Fibroblast of the aortic adventitia (primary cell): ENCODE measurements at places on chromosomes 4 and X. TPM values are rescaled to one million over a fixed set of nuclear protein-coding genes. Genes with fewer than 3 reads are reported as not detected.

- no peak for DNase-seq
Measured at GRCh38 chr4:2671267-2671895, 84.8 kb downstream of the TNIP2 start.

DNA sequence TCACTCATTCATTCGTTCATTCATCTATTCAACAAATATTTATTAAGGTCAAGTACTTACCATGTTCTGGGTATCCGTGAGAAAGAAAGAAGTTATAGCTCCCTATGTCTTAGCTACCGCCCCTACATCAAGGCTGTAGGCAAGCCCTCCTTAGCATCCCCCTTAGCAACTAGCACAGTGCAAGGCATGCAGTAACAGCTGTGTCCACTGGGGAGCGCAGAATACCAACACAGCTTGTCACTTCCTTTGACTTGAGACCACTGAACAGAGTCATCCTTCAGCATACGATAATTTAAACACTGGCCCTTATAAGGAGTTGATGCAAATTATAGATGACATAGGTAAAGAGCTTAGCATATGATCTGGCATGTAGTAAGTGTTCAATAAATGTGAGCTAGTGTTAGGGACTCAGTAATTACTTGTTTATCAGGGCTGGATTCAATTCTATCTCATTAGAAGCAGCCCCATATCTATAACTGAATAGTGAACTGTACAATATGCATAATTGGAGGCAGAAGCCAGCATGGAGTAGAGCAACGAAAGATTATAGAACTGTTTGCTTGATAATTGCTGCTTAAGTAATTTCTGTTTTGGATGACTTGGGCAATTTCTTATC lies 8.7 kb downstream of the KIAA1210 start:
- DNase-seq: peak; percentile 56

DNA sequence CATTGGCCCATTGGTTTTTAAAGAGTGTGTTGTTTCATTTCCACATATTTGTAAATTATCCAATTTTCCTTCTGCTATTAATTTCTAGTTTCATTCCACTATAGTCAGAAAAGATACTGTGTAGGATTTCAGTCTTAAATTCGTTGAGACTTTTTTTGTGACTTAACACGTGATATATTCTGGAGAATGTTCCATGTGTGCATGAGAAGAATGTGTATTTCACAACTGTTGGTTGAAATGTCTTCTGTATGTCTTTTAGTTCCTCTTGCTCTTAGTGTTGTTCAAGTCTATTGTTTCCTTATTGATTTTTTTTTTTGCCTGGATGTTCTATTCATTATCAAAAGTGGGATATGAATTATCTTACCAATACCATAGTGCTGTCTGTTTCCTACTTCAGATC lies 606.9 kb downstream of the RPA4 start:
- DNase-seq: no peak

- DNase-seq: no peak
Measured at GRCh38 chrX:39950018-39950688, 147.6 kb downstream of the BCOR start.

GRCh38 chr4:88439161-88439760 lies 17.7 kb upstream of the HERC5 start:
- DNase-seq: no peak

DNA sequence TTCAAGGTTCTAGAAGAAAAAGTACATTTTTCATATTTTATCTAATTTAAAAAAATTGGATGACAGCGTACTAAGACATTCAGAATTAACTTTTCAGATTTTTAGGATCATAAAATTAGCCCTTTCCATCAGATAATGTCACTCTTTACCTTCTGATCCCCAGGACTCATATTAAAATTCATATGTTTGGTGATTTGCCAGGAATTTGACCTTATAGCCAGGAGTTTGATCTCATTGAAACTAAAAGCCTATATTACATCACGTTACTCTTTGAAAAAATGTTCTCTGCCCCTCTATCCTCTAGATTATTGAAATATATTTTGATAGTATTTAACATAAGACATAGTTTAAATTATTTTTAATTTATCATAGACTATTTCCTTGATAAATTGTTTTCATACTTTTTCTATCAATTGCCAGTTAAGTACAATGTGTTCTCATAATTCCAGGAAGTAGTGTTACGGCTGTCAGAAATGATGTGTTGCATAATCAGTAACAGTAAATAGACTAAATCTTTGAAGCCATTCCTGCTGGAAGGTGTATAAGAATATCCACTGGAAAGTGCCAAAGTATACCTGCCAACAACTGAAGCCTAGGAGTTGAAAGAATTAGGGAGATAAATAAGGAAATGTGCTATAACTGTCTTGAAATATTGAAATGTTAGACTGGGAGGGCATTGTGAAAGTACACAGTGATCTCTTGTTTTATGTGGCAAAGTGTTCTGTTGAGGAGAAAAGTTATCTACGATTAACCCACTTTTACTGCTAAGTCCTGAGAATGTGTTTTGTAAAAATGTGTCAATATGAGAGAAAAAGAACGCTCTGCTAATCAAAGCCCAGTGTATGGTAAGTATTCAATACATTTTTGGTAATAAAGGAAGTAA lies 32.9 kb upstream of the PDGFC start:
- peak; percentile 22 for DNase-seq

DNA sequence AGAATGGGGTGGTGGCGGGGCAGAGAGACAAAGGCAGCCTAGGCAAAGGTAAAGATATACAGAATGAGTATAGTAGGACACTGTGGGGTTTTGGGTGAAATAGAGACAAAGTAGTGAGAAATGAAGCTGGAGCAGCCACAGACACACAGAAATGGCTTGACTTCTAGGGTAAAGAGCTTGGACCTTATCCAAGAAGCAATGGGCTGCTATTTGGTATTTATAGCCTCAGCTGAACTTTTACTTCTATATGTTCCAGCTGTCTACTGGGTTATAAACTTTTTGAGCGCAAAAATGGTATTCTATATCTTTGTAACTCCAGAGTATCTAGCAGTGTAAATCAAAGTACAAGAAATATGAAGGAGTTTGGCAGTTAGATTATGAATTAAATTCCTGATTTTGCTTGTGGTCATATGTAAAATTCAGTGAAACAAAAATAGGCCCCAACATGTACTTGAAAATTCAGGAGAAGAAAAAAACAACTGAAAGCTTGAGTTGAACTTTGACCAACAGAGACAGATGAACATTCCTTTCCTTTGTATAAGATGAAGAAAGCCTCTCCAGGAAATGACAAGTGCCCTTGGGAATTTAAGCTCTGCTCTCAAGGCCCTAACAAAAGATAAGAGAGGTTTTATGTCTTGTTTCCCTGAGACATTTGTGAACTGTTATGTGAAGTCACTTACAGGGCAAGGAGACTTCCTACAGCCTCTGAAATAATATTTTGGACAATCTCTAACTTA lies 354.1 kb downstream of the CHIC1 start:
- DNase-seq: peak; percentile 94

DNA sequence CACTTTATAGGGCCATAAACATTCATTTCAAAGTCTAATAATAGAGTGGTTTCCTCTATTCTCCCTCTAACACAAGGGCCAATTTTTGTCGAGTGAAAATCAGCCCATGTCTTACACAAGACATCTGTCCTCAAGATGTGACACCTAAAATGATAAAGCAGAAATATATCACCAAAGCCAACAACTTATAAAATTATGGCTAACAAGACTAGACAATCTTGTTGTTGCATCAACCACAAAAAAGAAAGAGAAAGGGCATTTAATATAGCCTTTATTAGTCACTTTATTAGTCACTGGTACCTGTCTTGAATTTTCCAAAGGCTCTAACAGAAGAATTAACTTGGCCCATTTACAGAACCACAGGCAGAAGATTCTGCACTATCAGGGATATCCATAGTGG lies 161.6 kb downstream of the SMIM20 start:
- no peak for DNase-seq

DNA sequence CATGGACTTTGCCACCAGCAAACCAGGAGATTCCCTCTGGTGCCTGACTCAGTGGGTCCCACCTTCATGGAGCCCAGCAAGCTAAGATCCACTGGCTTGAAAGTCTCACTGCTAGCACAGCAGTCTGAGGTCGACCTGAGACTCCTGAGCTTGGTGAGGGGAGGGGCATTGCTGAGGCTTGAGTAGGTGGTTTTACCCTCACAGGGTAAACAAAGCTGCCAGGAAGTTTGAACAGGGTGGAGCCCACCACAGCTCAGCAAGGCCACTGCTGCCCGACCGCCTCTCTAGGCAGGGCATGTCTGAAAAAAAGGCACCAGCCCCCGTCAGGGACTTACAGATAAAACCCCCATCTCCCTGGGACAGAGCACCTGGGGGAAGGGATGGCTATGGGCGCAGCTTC lies 28.1 kb downstream of the FAM9A start:
- DNase-seq: no peak

The SPATA4 gene
- total RNA-seq: 0.36 TPM in 1 of 2 replicates, not detected in the other

GRCh38 chr4:158729716-158730559 lies 6.7 kb upstream of the PPID start:
- peak; percentile 80 for DNase-seq

DNA sequence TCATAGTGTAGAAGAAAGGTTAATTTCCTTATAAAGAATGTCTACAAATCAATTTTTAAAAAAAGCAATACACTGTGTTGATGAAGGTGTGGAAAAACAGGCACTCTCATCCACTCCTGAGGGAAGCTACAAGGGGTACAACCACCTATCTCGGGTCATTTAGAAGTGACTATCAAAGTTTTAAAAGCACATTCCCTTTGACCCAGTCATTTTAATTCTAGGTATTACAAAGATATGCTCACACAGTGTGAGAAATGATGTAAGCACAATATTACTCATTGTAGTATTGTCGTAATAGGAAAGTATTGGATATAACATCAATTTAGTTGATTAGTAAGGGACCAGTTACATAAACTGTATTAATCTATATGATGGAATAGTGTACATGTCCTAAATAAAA lies 7.4 kb upstream of the HCCS start:
- DNase-seq: no peak

DNA sequence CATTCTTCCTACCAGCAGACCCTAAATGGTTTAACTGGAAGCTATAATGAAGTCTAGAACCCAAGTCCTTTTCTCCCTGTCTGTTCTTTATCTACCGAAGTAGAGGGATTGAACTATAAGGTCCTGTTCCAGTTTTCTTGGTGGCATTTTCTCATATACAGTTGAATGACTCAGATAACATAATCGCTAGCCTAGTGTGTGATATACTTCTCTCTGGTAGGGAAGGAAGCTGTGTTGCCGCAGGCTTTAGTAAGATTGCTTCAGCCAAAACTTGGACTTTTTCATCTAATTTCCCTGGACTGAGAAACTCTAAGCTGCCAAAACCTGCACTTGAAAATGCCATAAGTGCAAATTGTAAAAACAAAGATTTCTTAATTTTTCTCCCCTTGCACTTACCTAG lies 123.4 kb downstream of the NWD2 start:
- no peak for DNase-seq

- no peak for DNase-seq
Measured at GRCh38 chrX:19886883-19887531, 393 bp downstream of the SH3KBP1 start.

- peak; percentile 42 for DNase-seq
Measured at GRCh38 chrX:134688839-134689238, 30.6 kb upstream of the PLAC1 start.

The SH3D19 gene
- 60.2 and 95.9 TPM in 2 replicates for total RNA-seq

The CD38 gene
- 0.33 TPM in 1 of 2 replicates, not detected in the other for total RNA-seq

The SLITRK4 gene
- 0.99 and 8.3 TPM in 2 replicates for total RNA-seq

GRCh38 chrX:11151799-11152559 lies 40.8 kb downstream of the HCCS start:
- DNase-seq: no peak

- no peak for DNase-seq
Measured at GRCh38 chrX:1212532-1212931, at the start of gene CRLF2. Gene CRLF2 (minus strand): TSS chrX:1212649. CDS start chrX:1212634, 15 bp downstream.

The SOX3 gene
- not detected in 2 replicates for total RNA-seq

DNA sequence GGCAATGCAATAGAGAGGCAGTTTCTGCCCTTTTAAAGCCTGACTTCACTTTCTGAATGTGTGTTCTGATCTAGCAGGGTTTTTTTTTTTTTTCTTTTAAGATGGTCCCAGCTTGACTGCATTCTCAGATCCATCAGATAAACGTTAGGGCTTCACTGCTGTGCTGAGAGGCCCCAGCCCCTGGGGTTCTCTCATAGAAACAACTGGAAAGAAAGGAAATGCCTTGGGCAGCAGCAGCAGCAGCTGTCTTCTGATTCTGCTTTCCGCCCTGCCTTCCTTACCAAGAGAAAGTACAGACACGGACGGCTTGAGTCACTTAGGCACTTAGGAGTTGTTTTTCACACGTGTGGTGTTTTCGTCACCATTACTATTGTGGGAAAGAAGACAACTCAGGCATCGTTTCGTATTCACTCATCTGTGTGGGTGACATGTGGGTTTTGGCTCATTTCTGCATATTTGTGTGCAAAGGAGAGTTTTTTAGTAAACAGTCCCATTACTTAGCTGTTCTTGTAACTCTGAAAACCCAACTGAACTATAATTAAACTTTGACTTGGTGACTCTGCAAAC lies 172.0 kb downstream of the PTTG2 start:
- DNase-seq: peak; percentile 99

DNA sequence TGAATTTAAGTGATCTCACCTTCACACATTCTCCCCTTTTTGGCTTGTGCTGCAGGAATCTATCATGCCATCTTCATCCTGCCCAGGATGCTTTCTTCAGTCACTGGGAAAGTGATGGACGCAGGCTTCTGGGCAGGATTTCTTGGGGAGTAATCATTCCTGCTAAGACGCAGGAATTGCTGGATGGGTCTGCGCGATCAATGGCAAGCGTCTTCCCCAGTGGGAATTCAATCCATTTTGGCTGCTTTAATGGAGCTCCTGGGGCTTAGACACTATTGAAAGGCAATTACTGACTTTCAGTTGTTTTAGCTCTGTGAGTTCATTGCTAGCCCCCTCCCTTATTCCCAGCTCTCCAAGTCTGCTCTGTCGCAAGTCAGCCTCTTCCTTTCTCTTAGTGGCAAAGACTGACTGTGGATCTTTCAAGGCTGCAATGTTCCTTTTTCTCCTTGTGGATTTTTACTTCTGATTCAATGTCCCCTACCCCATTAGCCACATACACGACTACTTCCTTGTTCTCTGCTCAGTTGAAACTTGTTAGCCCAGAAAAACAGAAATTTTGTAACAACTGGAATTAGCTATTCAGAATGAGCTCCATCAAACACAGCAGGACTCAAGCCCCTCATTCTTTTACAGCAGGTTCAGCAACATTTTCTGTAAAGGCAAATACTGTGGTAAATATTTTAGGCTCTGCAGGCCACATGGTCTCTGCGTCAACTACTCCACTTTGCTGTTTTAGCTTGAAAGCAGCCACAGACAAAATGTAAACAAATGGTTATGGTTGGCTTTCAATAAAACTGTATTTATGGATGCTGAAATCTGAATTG lies 154.9 kb downstream of the ASB9 start:
- no peak for DNase-seq

DNA sequence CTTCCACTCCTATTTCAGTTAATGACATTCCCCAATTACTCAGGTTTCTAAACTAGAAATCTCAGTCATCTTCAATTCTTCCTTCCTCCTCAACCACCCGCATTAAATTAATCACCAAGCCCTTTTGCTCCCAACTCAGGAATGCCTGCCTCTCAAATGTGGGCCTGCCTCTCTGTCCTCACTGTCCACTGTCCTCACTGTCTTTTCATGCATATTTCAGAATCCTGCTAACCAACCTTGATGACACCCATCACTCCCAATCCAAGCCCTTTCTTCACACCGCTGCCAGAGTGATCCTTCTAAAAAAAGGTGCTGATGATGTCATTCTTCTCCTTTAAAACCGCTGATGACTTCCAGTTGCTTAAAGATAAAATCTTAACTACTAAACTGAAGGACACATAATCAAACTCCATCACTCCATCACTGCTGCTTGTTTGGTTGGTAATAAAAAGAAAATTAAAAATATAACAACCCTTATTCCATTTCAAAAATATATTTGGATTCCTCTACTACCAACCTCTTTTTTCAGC lies 5.1 kb upstream of the APBB2 start:
- no peak for DNase-seq

The SLC9B1 gene
- 1.2 and 2.0 TPM in 2 replicates for total RNA-seq
